IPS DF 19.7 (cell line): ENCODE measurements at places on chromosomes 3 and 15.

GRCh38 chr3:152581951-152582350 is 253.0 kb upstream of the P2RY1 start:
- no peak for DNase-seq

DNA sequence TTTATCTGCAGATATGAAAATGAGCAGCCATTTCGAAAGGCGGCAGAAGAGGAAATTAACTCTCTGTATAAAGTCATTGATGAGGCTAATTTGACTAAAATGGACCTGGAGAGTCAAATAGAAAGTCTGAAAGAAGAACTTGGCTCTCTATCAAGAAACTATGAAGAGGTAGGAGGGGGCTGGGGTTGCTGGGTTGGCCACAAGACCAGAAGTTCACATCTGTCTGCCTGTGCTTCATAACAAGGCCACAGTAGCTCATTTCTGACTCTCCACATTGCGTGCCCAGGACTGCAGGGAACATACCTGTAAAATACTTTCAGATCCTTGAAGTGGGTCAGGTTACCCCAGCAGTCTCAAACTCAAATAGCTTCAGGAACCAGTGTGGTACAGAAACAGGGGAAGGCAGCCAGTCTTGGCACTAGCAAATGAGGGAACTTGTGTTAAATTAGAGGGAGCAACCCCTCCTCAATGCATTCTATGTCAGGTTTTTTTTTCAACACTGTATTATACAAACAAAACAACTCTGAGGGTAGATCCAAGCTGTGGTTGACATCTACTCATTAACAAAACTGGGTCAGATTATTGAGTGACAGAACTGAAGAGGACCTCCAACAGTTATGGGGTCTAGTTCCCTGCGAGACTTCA is 48.7 kb downstream of the BFSP2 start:
- DNase-seq = no peak

- no peak for DNase-seq
Measured at GRCh38 chr15:99578809-99579208, 13.0 kb downstream of the MEF2A start.

DNA sequence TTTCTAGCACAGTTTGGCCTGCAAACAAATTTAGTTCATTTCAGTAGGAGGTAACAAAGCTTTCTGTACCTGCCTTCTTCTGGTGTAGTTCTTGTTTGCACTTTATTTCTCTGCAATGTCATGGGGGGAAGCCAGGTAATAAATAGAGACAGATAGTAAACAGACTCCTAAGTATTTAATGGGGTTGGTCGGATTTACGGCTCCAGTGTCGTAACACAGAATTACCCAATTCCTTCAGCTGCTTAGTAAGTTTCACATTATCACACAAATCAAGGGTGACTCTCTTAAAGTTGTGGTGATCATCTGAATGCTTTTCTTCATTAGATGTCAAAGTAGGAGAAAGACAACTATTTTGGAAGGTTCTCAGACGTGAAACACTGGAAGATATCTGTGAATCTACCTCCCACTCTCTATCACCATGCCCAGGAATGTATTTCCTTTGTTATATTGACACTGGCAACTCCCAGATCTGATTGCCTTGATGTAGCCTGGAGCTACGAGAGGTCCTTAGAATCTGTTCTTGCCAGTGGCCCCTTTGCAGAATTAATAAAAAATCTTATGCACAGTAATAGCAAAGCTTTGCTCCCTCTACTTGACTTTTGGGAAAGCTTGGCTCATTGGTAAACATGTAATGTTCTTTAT is 25.0 kb upstream of the TMC3 start:
- DNase-seq = no peak
